Mucosa of descending colon (tissue), 3 donors: ENCODE measurements at places on chromosomes 7 and 10.

DNA sequence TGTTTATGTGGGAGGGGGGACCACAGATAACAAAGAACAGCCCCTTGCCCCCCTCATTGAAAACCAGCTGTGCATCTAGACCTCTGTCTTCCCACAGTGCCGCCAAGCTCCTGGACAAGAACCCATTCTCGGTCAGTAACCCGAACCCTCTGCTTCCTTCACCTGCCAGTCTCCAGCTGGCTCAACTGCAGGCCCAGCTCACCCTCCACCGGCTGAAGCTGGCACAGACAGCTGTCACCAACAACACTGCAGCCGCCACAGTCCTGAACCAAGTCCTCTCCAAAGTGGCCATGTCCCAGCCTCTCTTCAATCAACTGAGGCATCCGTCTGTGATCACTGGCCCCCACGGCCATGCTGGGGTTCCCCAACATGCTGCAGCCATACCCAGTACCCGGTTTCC is 91.0 kb upstream of the PDCD4 start:
- no peak for DNase-seq

GRCh38 chr7:46290374-46291049 is 369.4 kb upstream of the IGFBP3 start:
- DNase-seq, result no peak

GRCh38 chr7:106126170-106126938 is 14.2 kb upstream of the SYPL1 start:
- DNase-seq, result no peak

- no peak for DNase-seq
Measured at GRCh38 chr7:84847038-84847437, 339.8 kb downstream of the SEMA3D start.

DNA sequence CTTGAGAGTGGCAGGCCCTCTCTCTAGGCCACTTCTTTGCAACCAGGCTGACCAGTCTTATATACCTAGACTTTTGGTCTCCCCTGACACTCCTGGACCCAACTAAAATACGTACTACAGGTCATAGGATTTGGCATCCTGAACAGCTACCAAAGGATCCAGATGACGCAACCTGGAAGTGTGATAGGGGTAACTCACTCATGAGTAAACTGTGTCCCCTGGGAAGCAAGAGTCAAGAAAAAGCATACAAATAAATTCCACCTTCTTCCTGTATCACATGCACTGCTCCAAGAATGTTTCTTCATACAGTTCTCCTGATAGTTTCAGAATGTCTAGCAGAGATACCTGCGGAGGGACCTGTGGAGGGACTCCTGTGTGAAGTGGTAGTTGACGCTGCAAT is 172.3 kb downstream of the MDFIC start:
- no peak for DNase-seq

DNA sequence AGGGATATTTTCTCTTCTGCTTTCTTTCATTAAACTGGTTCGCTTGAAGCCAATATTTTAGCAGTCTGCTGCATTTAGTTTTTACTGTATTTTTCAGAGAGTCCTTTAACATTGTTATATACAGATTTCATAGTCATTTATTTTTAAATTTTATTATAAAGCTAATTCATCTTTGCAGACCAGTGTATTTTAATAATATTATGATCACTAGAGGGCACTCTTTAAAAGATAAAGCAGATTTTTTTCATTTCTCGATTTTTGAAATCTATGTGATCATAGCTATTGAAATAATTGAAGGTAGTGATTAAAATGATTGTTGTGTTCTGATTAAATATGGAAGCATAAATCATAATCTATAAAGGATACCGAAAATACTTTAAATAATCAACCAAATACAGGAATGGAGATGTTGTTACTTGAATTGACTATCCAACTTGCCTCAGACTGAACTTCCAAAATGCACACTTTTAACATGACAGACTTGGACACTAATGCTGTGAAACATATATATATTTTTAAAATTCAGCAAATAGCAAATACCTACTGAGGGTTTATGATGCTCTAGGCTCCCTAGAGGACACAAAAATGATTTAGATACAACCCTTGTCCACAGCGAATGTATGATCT is 35.2 kb downstream of the ST7 start:
- no peak for DNase-seq

DNA sequence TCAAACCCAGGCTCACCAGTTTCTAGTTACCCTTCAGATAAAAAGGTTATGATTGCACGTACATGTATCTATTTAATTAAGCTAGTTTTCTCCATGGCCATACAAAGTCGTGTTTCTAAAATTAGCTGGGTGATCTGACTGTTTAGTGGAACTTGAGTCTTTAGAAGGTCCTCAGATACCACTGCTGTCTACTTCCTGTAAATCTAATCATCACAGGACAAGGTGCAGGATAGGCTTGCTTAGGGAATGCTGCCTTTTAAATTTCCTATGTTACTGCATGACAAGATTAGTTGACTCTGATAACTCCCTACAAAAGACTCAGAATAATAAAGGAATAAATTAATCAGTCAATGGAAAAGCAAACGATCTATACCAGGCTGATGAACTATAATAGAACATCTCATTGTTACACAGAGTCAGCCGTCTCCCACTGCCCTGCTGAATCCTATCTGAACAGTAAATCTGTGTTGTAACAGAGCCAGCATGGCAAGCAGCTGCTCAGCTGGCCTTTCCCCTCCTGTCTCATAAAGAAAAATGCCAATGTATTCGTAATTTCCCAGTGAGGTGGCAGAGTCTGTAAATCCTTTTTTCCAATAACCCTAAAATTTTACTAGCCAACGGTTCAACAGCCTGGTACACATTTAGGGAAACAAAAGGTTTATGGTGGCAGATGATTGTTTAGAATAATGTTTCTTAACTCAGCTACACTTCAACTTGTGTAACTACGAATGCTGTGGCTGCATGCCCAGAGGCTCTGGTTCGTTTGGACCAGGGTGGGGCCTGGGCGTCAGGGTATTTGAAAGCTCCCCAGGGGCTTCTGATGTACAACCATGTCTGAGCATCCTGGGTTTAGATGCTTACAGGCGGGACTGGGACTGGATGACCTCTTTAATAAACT is 318.0 kb downstream of the PAXIP1 start:
- peak; percentile 82 for DNase-seq

GRCh38 chr7:128189231-128189930 is 51.7 kb upstream of the LEP start:
- no peak for DNase-seq

GRCh38 chr10:83990126-83990525 is 149.2 kb upstream of the GHITM start:
- DNase-seq, result no peak

DNA sequence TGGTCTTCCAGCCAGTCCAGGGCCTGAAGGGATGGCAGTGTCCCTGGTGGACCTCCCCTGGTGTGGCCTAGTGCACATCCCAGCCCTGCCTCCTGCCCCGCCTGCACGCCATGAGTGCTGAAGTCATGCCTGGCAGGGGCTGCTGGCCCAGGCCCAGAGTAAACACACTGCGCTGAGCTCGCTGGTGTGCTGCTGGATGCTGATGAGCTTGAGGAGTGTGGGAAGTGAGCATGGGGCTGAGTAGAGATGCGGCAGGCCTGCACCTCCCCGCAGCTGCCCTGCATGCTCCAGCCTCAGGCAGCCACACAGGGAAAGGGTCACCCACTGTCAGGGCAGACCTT is 43.2 kb downstream of the HTRA1 start:
- DNase-seq, result peak; percentile 80

- DNase-seq, result no peak
Measured at GRCh38 chr7:128201690-128202085, 39.4 kb upstream of the LEP start.

- DNase-seq, result peak; percentile 34
Measured at GRCh38 chr10:71241830-71242621, 29.7 kb downstream of the UNC5B start.

DNA sequence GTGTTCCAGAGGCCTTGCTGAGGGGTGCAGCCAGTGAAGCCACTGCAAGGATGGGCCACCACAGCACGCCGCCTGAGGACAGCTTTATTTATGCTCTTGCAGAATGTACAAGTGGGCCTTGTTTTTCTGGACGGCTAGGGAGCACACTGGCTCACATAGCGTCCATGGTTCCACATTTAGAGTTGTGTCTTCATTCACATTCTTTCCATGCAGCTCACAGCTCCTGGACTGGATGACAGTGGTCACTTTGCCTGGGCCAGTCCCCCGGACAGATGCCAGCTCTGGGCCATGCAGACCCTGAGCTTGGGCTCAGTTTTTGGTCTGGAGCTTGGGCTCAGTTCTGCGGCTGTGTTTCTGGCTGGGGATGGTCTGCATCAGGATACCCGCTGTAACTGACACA is 2.6 kb upstream of the C10orf71 start:
- no peak for DNase-seq

DNA sequence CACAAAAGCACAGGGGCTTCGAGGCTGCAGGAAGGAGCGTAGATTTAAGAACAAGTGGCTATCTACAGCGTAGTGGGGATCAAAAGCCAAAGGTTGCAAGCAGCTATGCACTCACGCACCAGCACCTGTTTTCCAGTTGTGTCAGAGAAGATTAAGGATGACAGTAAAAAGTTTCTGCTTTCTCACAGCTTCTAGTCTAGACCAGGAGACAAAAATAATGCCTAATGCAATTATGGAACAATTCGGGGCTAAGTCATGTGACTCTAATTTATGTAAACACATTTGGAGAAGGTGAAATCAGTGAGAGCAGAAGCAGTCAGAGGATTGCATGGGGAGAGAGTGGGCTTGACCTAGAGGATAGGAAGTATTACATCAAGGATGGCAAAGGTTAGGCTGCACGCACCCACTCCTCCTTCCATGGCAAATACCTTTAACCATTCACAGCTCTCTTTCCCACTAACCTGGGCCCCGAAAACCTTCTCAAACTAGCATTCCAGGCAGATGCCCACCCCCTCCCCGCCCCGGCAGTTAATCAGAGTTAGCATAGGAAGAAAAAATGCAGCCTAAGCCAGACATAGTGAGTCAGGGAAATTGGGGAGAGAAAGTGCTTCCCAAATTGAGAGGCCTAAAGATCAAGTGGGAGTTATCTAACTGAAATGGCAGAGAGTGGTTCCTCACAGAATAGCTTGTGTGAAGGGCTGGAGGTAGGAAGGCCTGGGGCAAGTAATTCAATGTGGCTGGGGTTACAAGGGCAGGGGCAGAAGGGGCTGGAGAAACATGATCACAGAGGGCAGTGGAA is 48.2 kb upstream of the GPAM start:
- no peak for DNase-seq

DNA sequence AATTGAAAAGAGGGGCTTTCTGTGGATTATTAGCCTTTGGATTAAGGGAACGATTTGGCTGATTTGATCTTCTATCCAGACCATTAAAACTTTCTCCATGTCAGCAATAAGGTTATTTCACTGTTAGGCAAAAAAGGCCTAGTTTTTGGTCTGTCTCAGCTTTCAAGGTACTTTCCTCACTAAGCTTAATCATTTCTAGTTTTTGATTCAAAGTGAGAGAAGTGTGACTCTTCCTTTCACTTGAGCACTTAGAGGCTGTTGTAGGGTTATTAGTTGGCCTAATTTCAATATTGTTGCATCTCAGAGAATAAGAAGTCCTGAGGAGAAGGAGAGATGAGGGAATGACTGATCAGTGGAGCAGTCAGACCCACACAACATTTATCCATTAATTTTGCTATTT is 596.0 kb upstream of the TPK1 start:
- DNase-seq, result no peak

- no peak for DNase-seq
Measured at GRCh38 chr7:57245206-57245605, 113.0 kb upstream of the ZNF479 start.

- no peak for DNase-seq
Measured at GRCh38 chr7:20521243-20521642, 94.2 kb upstream of the ABCB5 start.

GRCh38 chr10:60942788-60943315 is 1.1 kb downstream of the RHOBTB1 start:
- peak; percentile 54 for DNase-seq

DNA sequence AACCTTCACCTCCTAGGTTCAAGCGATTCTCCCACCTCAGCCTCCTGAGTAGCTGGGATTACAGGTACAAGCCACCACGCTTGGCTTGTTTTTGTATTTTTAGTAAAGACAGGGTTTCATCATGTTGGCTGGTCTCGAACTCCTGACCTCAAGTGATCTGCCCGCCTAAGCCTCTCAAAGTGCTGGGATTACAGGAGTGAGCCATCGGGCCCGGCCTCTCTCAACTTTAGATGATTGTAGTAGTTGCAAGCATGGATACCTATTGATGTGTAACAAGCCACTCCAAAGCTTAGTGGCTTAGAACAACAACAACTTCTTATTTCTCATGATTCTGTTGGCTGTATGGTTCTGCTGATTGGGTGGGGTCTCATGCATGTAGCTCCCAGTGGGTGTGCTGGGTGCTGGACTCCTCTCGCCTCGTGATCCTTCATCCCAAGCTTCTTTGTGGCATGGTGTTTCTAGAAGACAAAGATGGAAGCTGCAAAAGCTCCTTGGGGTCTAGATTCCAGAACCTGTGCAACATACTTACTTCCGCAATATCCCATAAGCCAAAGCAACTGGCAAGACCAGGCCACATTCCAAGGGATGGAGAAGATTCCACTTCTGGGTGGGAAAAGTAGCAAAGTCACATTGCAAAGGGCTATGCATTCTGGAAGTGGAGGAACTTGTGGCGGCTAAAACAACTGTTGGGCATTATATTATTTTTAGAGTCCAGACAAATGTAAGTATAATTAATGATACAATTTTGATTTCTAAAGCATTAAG is 37.9 kb downstream of the SKIDA1 start:
- DNase-seq, result no peak

- peak; percentile 28 for DNase-seq
Measured at GRCh38 chr7:20201380-20201779, 15.8 kb downstream of the MACC1 start.

- no peak for DNase-seq
Measured at GRCh38 chr7:30963842-30964241, at the start of gene GHRHR. TSS of gene GHRHR (plus strand) at chr7:30963953. CDS start at chr7:30964069, 116 bp downstream.

DNA sequence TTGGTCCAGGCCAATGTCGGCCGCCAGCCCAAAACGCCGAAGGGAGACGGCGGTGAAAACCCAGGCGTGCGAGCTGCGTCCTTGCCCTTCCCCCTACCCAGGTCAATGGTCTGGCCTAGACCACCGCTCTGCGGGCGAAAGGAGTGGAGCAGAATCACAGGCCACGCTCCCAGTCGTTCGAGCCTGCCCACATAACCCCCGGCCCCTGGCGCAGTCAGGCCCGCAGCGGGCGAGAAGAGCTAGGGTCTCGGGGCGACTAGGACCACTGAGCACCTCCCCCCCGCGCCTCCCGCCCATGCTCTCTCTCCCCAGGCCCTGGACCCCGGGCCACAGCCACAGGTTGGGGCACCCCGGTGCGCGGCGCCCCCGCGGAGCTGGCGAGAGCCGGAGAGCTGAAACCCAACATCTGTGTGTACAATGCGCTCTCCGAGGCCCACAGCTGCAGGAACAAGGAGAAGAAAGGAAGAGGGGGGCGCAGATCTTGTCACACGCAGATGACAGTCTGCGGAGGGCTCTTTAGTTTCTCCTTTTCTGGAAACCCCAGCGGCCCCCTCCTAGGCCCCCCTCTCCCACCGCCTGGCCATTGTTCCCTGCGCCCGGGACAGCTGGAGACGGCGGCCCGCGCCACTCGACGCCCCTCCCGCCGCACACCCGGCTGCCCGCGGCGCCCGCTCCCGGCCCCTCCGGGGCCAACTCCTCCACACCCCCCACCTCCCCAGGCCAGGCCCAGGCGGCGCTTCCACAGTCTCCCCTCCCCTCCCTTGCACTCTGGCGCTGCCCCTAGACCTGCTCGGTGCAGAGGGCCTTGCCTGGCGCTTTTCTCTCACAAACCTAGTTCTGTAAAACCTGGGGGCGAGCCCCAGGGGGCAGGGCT is 355.0 kb downstream of the DNAJB6 start:
- no peak for DNase-seq
